ENCODE measurements at places on chromosomes 12 and 14.

DNA sequence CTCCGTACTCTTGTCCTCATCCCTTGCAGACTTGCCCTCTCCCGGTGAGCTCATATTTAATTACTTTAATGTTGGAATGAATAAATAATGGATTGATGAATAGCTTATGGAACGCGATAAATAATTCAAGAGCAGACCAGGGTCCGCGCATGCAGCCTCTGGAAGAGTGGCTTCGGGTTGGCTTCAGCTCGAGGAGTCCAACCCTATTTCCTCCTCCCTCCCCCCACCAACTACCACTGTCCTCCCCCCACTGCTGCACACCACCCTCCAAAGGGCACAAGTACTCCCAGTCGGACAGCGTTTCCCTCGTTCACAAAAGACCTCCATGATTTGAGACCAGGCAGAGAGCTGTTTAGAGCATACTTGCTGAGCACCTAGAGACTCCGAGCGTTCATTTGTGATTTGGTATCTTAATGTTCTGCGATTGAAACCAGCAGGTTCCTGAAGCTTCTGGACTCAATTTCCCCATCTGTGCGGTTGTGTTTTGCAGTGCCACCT is 647 bp upstream of the SIX1 start:
- DNase-seq, result no peak

- DNase-seq, result no peak
Observed at GRCh38 chr14:33207467-33208017, 268.9 kb downstream of the NPAS3 start.

DNA sequence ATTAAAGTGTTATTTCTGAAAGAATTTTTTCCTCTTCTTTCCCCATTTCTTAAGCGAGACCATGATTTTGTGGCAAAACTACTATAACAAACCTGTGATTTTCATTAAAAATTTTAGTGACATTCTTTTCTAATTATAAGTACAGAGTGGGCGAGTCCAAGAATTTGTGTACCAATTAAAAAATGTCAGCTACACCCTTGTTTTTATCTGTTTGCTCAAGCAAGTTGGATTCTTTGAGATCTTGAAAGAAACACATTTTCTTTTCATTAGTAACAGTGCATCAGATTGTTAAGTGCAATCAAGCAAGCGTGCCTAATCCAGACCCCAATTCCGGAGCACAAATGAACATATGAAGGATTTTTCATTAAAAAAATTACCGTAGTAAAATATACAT is 338.8 kb upstream of the DDHD1 start:
- no peak for DNase-seq

- no peak for DNase-seq
Observed at GRCh38 chr14:32443890-32444661, 115.0 kb downstream of the AKAP6 start.

GRCh38 chr14:37579274-37579673 is 15.8 kb downstream of the FOXA1 start:
- no peak for DNase-seq

DNA sequence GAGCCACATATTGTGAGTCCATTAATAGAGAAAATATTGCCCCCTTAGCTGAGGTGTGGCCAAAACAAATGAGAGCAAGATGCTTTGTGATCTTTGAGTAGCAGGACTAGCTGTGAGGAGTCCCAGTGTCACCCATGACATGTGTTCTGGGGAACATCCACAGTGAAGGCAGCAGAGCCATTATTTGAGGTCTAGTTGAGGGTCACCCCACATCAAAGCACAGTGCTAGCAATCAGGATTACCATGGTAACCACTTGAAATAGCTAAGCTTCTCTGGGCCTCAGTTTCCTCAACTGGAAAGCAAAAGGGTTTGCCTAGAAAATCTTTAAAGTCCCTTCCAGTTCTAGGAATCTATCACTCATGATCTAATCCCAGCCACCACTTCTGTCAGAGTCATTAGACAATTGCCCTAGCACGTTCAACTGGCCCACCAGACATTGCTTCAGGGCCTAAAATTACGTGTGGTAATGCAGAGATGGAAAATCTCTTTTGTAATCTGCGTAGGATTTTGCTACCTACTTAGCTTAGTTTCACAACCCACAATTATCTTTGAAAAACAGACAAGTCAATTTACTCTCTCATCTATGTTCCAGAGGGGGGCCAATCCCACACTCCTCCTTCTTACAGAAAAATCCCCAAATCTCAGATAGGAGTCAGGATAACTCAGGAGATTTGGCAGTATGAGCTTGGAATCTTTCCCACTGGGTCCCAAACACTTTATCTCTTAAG is 251.2 kb upstream of the EGLN3 start:
- no peak for DNase-seq

GRCh38 chr12:93653079-93653478 is 24.1 kb upstream of the CRADD start:
- DNase-seq, result no peak

GRCh38 chr12:54386403-54387113 is 2.0 kb upstream of the ZNF385A start:
- DNase-seq, result no peak

DNA sequence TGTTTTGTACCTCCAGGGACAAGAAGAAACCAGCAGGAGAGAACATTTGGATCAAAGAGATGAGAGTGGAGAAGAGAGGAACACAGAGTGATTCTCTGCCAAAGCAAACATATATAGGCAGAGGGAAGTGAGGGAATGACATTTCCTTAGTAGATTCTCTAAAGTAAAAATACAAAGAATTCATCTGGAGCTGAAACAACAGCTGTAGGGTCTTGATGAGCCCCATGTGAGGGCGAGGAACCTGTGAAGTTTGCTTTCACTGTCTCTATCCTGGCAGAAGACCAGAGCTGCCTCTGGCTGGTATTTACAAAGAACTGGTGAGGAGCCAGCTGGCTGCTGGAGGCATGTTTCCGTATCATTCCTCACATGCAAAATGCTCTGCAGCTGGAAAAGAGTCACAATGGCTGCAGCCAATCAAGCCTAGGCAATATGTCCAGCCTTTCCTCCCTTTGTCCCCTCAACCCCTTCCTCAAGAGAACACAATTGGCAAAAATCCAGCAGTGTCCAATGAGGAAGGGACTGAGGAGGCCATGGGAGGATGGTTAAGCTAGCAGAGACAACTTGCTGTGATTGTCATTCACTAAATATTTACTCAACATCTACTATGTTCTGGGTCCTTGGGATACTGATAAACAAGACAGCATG is 122.5 kb downstream of the PHLDA1 start:
- DNase-seq, result peak; percentile 44

DNA sequence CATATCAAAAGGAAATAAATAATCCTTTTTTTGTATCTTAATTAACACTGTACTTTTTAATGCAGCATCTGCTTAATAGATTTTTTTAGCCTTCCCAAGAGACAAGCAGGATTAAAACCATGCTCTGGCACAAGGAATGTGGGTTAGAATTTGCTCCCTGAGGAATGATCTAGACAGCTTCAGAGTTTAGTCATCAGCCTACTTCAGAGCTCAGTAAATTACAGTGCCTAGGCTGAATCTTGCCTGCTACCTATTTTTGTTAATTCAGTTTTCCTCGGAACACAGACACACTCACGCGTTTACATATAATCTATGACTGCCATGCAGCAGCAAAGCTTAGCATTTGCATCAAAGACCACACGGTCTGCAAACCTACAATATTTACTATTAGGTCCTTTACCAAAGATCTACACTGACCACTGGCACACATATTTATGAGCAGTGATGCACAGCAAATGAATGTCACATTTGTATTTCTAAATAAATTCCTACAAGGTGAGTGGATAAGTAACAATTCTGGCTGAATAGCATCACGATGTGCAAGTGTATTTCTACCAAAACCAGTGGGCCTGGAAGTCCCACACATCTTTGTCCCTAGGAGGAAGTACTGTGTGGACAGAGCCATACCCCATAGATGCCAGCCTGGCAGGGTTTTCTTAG is 309.8 kb upstream of the TMEM132C start:
- DNase-seq, result no peak

- no peak for DNase-seq
Observed at GRCh38 chr14:37969511-37969979, 238.2 kb upstream of the SSTR1 start.

DNA sequence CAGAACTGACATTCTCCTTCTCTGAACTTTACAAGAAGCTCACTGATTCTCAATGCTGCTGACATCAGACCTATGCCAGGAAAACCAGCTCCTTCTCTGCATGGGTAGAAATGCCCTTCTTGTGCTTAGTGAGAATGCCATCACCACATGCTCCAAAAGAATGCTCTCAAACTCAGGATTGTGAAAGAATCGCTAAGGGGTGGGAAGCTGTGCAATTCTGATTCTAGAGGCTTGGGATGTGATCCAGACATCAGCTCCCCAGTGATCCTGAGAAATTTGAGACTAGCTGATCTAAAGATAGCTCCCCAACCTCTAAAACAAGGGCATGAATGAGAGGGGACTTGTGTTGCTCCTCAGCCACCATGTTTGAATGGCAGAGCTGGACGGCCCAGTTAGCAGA is 113.2 kb downstream of the DPF3 start:
- peak; percentile 45 for DNase-seq

- DNase-seq, result no peak
Observed at GRCh38 chr12:19882346-19882745, 443.1 kb downstream of the AEBP2 start.

- DNase-seq, result no peak
Observed at GRCh38 chr12:63855299-63855698, 10.8 kb downstream of the SRGAP1 start.

GRCh38 chr14:61474701-61475100 is 153.3 kb downstream of the PRKCH start:
- no peak for DNase-seq

GRCh38 chr12:75783093-75783877 is 248.3 kb downstream of the PHLDA1 start:
- peak; percentile 34 for DNase-seq

DNA sequence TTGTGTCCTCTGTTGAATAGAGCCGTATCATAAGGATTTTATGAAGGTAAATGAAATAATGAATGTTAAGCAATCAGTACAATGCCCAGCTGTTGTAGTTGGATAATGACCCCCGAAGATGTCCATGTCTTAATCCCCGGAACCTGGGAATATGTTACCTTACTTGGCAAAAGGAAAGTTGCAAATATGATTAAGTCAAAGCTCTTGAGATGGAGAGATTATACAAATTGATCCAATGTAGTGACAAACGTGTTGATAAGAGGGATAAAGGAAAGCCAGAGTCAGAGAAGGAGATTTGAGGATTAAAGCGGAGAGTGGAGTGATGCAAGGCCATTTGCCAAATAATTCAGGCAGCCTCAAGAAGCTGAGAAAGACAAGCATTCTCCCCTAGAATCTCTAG is 19.2 kb upstream of the MGAT4C start:
- no peak for DNase-seq

GRCh38 chr14:42848652-42849051 is 1242.0 kb downstream of the LRFN5 start:
- DNase-seq, result no peak

GRCh38 chr12:111426344-111427185 is 20.8 kb downstream of the SH2B3 start:
- DNase-seq, result peak; percentile 67

- DNase-seq, result no peak
Observed at GRCh38 chr12:52346593-52346992, 20.7 kb downstream of the KRT85 start.

DNA sequence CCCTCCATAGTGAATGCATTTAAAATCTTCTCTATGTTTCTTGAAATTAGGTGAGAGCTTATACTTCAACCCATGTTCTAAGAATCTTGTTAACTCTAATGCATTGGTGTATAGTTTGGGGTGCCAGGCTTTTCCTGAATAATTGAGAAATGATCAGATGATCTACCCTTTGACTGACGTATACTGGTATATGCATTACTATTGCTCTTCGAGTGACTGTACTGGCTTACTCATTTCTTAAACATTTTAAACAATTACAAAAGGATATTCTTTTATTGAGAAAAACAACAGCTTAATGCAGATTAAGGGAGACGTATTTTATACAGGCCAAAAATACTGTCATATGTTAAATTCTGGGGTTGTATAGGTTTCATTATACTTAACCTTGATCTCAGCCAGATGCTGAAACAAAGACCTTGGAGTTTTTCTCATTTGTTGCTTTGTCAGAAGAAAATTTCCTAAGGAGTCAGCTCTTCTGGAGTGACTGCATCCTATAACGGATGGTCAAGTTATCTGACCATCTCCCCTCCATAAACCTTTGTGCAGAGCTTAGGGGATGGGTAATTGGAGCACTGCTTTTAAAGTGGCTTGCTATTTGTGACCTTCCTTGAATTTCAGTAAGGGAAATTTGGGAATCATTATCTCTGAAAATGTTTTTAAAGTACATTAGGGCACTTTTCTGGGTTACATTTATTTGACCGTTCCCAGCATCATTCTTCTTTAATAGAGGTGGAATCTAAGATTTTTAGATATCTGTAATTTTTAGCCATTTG is 507.6 kb downstream of the PCNX1 start:
- DNase-seq, result peak; percentile 36

DNA sequence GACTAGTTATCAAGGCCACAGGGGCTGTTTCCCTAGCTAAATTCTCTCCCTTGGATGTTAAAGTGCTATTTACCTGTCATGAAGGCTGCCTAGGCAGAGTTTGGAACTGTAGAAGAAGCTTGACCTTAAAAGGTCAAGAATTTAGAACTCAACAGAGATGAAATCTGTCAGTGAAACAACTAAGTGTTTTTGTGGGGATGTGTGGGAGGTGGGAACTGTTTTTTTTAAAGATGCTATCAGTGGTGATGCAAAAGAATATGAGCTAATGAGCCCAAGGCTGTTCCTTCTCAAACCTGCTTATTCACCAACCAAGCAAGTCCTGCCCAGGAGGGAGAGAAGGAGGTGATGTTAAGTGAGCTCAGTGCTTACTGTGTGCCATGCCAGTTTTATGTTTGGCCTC is 40.8 kb upstream of the POC1B start:
- DNase-seq, result no peak

DNA sequence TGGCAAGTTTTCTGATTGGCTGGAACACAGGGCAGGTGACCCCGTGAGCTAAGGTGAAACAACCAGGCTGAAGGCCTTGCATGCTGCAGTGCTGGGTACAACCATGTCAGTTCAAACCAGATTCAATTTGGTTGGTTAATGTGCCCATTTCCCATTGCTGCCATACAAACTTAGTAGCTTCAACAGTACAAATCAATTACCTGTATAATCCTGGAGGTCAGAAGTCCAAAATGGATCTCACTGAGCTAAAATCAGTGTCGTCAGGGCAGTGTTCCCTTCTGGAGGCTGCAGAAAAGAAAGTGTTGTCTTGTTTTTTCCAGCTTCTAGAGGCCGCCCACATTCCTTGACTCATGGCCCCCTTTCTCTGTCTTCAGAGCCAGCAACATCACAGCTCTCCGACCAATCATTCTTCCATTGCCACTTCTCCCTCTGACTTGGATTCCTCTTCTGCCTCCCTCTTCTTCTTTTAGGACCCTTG is 221.7 kb downstream of the ZFP36L1 start:
- DNase-seq, result no peak

All from mesenchymal stem cell (in vitro differentiated cells and primary cell).